ENCODE measurements at places on chromosomes 11 and 22. TPM values are rescaled to one million over a fixed set of nuclear protein-coding genes. Genes with fewer than 3 reads are reported as not detected.

APOA5 gene
- total RNA-seq: not detected

OR52N5 gene
- total RNA-seq: not detected

CNIH2 gene
- 2.7 TPM for total RNA-seq

MUC15 gene
- not detected for total RNA-seq

SLC22A6 gene
- not detected for total RNA-seq

CALCA gene
- not detected for total RNA-seq

DNA sequence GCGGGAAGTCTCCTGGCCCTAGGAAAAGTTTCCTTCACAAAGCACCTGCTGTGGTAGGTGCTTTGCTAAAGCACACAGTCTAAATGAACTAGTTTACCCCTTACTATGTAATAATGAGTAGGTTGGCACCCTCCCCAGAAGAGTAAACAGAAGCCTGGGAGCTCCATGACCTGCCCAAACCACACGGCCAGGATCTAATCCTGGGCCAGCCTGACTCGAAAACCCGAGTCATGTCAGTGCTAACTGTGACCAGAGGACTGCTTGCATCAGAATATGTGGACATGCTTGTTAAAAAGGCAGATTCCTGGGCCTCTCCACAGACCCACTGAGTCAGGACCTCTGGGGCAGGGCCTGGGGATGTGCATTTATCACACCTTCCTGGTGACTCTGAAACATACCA, 67.7 kb downstream of the PANX1 start:
- H3K27me3 ChIP-seq: peaks cover 2% of the 10 kb centered on the region
- no peaks in the 10 kb centered on the region for H3K36me3 ChIP-seq
- no peak overlapping the region for H3K4me3 ChIP-seq
- H3K27ac ChIP-seq: no peak overlapping the region

DNA sequence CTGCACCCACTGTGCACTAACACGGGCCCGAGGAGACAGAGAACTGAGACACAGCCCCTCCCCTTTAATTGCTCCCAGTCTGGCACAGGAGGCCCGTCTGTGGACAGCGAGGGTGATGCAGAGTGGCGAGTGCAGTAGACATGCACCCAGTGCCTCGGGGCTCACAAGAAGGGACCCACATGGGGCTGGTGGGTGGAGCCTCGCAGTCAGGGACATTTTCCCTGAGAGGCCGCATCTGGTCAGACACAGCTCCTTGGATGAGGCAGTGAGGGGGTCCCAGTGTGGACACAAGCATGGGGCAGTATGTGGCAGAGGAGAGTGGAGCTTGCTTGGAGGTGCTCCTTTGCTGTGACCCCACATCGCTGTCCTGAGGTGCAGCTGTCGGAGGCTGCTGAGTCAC, 54.8 kb downstream of the SBF1 start:
- no peak overlapping the region for H3K4me3 ChIP-seq
- H3K27ac ChIP-seq: no peak overlapping the region
- DNase-seq: no peak
- peaks cover 15% of the 10 kb centered on the region for H3K36me3 ChIP-seq

DNA sequence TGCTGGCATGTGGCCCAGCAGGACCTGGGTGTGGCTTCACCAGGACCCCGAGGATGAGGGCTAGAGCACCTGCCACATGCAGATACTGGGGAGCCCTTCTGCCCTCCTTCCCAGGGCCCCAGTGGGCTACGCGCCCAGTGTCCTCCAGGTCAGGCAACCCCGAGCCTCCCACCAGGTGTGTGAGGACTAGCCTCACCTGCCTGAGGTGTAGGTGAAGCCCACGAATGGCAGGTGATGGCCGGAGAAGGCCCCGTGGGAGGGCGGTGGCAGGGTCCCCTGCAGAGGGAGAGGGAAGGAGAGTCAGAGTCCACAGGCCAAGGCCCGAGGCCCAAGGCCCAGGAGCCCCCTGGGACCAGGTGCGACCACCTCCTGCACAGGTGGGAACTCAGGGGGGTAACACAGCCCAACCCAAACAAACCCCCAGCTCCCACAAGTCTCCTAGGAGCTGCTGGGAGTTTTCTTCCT, 6.5 kb downstream of the CDC42BPG start:
- no peak for DNase-seq
- peaks cover 4% of the 10 kb centered on the region for H3K4me1 ChIP-seq
- no peaks in the 10 kb centered on the region for H3K27me3 ChIP-seq
- H3K27ac ChIP-seq: no peak overlapping the region
- no peak overlapping the region for H3K4me3 ChIP-seq

- H3K27me3 ChIP-seq: no peaks in the 10 kb centered on the region
- no peak for DNase-seq
- H3K36me3 ChIP-seq: peaks cover 3% of the 10 kb centered on the region
- H3K27ac ChIP-seq: peak overlapping the region; percentile 79
Measured at GRCh38 chr11:114167355-114167754, 107.8 kb downstream of the ZBTB16 start.

DNA sequence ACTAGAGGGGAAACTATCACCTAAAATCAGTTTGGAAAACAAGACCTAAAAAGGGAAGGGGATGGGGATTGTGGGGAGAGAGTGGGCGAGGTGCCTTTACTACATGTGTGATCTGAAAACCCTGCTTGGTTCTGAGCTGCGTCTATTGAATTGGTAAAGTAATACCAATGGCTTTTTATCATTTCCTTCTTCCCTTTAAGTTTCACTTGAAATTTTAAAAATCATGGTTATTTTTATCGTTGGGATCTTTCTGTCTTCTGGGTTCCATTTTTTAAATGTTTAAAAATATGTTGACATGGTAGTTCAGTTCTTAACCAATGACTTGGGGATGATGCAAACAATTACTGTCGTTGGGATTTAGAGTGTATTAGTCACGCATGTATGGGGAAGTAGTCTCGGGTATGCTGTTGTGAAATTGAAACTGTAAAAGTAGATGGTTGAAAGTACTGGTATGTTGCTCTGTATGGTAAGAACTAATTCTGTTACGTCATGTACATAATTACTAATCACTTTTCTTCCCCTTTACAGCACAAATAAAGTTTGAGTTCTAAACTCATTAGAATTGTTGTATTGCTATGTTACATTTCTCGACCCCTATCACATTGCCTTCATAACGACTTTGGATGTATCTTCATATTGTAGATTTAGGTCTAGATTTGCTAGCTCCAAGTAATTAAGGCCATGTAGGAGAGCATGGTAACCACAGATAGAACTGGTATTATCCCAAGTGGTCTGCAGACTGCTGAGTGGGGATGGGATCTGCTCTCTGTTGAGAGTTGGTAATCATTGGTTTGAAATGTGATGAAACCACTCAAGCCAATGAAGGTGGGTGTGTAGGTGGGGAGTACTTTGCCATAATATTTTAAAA, 3.6 kb downstream of the NEAT1 start:
- DNase-seq: peak; percentile 27
- H3K27ac ChIP-seq: peak overlapping the region; percentile 100
- peaks cover 2% of the 10 kb centered on the region for H3K27me3 ChIP-seq
- H3K4me3 ChIP-seq: peak overlapping the region; percentile 100
- H3K36me3 ChIP-seq: peaks cover 56% of the 10 kb centered on the region

DNA sequence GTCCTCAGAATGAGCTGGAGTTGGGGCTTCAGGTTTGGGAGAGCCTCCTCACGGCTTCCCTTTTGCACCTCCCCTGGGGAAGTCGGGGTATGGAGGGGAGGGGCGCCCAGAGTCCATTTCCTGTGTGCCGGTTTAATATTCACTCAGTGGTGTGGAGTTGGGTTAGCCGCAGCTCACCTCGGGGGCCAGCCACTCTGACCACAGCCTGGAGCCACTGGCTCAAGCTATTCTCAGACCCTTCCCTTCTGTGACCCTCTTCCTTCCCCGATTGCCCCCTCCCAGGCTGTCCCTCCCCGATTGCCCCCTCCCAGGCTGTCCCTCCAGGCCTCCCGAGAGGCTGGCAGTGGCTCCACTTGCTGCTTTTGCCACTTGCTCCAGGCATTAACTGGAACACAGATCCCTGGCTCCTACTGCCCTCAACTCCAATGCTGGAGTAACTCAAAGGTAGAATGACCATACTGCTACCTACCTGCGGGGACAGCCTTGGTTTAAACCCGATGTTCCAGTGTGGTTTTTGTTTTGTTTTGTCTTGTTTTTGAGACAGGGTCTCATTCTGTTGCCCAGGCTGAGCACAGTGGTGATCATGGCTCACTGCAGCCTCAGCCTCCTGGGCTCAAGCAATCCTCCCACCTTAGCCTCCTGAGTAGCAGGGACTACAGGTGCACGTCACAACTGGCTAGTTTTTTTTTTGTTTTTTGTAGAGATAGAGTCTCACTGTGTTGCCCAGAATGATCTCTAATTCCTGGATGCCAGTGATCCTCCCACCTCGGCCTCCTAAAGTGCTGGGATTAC, 29.3 kb downstream of the RPUSD4 start:
- H3K4me1 ChIP-seq: peaks cover 3% of the 10 kb centered on the region
- no peaks in the 10 kb centered on the region for H3K27me3 ChIP-seq
- no peak for DNase-seq
- no peak overlapping the region for H3K4me3 ChIP-seq
- H3K36me3 ChIP-seq: peaks cover 2% of the 10 kb centered on the region
- no peak overlapping the region for H3K27ac ChIP-seq

DNA sequence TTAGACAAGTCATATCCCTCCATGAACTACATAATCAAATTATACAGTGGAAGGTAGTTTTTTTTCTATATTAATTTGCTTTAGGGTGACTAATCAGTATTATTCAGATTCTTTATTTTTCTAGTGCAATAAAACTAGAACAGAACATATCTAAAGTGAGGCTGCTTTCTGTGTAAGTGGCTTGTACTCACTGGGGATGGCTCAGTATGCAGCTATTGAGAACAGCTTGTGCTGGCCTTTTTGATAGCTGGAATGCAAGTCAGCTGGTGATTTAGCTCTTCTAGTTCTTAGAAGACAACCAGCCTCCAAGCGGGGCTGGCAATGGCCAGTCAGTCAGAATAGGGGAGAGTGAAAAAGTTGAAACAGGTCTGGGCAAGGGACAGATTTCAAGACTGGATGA, 119.4 kb downstream of the BLID start:
- no peaks in the 10 kb centered on the region for H3K4me1 ChIP-seq
- H3K27me3 ChIP-seq: peaks cover 2% of the 10 kb centered on the region
- no peak for DNase-seq
- no peak overlapping the region for H3K27ac ChIP-seq

DNA sequence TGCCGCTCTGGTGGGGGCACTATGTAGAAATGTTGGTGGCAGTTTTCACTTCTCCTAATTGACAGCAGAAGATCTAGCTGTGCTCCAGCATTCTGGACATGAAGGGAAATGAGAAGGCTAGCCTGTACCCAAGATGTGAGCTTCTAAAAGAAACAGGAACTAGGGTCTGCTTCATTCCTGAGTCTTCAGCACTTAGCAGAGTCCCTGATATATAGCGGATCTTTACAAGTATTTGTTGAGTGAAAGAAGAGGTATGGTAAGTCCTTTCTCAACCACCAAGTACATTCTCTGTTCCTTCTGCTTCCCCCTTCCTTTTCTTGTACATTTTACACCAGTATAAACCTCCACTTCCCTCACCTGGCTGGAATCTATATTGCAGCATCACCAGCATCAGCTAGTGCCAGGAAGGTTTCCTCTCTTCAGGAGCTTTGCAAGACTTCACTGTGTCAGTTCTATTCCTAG, 408.3 kb upstream of the CADM1 start:
- H3K36me3 ChIP-seq: no peaks in the 10 kb centered on the region
- DNase-seq: no peak
- H3K27ac ChIP-seq: no peak overlapping the region
- H3K27me3 ChIP-seq: peaks cover 1% of the 10 kb centered on the region
- H3K4me3 ChIP-seq: no peak overlapping the region
- no peaks in the 10 kb centered on the region for H3K4me1 ChIP-seq

DNA sequence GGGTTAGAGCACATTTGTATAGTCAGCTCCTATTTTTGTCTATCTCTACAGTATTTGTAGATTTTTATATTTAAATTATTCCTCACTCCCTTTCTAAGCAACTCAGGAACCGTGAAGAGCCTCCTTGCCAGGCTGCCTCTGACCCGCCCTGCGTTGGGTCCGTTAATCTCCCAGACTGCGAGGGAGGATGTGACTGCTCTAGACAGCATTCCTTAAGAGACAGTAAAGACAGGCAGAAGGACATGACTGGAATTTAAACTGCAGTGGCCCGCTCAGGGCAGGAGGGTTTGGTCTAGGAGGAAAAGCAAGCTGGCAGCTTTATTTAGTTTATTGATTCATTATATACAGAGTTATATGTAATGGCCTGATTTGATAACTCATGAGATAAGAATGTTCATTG, 413.7 kb downstream of the TMEM135 start:
- DNase-seq: no peak
- H3K27me3 ChIP-seq: peaks cover 6% of the 10 kb centered on the region
- H3K4me3 ChIP-seq: no peak overlapping the region
- no peaks in the 10 kb centered on the region for H3K36me3 ChIP-seq

DNA sequence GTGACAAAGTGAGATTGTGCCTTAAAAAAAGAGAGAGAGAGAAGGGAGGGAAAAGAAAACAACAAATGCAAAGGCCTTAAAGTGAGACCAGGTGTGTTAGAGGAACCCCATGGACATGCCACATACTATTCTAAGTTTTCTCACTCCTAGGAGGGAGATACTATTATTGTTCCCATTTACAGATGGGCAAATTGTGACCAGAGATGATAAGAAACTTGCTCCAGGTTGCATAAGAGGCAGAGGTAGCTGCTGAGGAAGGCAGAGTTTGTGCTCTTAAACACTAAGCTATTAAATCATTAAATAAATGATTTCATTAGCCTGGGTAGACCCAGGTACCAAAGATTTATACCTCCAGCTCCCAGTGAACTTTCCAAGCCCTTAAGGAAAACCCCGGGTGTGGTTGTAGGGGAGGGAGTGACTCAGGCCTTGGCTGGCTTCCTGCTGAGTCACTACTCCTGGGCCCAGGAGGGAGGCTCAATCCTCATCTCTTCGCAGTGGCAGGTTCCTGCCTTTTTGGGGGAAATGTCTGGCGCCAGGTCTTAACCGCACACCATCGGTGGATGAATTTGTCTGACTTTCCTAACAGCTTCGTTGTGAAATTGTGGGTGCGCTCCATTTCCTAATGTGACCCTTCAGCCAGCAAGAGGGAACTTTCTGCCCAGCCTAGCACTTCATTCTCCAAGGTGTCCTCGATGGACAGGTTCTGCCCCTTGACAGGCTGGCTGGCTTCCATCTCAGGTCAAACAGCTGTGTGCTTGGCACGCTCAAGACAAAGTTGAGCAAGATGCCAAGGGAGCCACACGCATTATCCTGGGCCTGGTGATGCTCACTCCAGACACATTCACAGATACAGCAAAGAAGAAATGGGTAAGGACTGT, 33.4 kb upstream of the PTPRJ start:
- peak overlapping the region; percentile 47 for H3K27ac ChIP-seq
- H3K27me3 ChIP-seq: no peaks in the 10 kb centered on the region
- no peaks in the 10 kb centered on the region for H3K36me3 ChIP-seq
- no peak for DNase-seq

GRCh38 chr11:32030875-32031503, 59.9 kb upstream of the RCN1 start:
- DNase-seq: no peak
- H3K27me3 ChIP-seq: peaks cover 6% of the 10 kb centered on the region
- H3K4me3 ChIP-seq: no peak overlapping the region
- no peaks in the 10 kb centered on the region for H3K4me1 ChIP-seq
- H3K36me3 ChIP-seq: no peaks in the 10 kb centered on the region
- H3K27ac ChIP-seq: no peak overlapping the region

- H3K4me3 ChIP-seq: peak overlapping the region; percentile 97
- H3K36me3 ChIP-seq: peaks cover 34% of the 10 kb centered on the region
- H3K4me1 ChIP-seq: peaks cover 32% of the 10 kb centered on the region
- DNase-seq: no peak
Measured at GRCh38 chr22:41831828-41832552, 915 bp upstream of the SREBF2 start.

Data from activated naive CD8-positive, alpha-beta T cell treated with anti-CD3 and anti-CD28 coated beads, Interleukin-2, amount 10 ng/mL, durations not matched to agents 7 days and 5 days (primary cell).